ENCODE measurements at places on chromosomes 7 and 10.
A peak's percentile ranks its signal among the peaks of the same experiment; 100 is the strongest.

DNA sequence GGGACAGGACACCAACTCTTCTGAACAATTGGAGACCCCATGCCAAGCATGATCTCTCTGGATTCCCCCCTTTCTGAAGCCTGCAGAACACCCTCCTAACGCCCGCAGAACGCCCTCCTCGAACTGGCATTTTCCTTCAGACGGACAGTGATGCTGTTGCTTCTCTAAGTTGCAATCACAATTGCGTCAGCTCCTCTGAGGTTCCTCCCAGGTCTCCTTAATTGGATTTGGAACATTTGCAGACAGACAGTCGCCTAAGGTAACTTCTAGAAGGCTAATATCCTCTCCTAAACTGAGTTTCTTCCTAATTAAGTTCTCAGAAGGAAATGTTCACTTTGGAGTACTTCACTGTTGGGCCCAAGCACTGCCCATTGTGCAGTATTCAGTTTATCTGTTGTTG is 20.5 kb upstream of the SERPINE1 start:
- DNase-seq = no peak

GRCh38 chr7:46687203-46687602 is 766.1 kb upstream of the IGFBP3 start:
- DNase-seq = no peak

GRCh38 chr10:110360857-110361474 is 56.2 kb upstream of the SMNDC1 start:
- DNase-seq = no peak

- no peak for DNase-seq
Observed at GRCh38 chr10:100790761-100791208, 45.4 kb downstream of the PAX2 start.

GRCh38 chr7:35658606-35659201 is 36.2 kb downstream of the HERPUD2 start:
- no peak for DNase-seq

DNA sequence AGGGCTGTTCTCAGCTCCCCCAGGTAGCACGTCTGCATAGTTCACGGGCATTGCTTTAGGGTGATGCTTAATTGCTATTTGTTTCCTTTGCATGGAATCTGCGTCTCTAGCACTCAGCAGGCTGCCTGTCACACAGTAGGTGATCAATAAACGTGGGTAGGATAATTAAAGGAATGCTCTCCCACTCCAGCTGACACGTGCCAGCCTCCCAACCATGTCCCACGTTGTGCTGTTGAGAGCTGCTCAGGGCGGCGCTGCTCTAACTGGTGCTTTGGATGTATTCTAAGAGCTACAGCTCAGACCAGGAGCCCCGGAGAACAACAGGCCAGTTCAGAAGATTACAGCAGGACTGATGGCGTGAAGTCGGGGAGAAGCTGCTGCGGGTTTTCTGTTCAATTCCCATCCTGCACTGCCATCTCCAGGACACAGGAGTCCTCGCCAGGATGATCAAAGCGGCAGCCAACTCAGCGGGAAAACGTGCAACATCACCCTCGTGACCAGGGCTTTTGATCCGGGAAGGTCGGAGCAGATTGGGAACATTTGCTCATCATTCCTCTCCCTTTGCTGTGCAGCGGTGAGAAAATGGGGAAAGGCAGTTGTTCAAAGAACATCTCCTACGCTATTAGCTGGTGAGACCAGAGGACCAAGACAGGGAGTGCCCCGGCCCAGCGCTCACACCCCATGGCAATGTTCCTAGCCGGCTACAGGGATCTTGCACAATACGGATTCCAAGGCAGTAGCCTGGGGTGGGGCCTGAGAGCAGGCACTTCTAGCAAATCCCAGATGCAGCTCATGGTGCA is 50.5 kb upstream of the FOXK1 start:
- peak; percentile 85 for DNase-seq

DNA sequence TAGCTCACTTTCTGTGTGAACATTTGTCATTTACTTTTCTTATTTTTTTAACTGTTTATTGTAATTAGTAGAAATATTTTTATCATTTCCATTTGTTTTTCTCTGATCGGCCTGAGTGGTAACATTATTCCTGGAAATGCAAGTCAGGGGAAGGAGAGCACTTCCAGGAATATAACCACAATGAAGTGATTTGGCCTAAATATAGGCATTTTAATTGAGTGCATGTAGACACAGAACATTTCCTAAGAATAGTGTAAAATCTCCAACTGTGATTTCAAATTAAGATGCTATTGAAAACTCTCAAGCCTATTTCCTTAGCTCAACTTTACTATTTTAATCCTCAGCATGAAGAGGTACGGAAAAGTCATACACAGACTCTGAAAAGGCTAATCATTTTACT is 86.5 kb upstream of the SKAP2 start:
- no peak for DNase-seq

- DNase-seq = no peak
Observed at GRCh38 chr7:47095946-47096345, 486.0 kb downstream of the TNS3 start.

GRCh38 chr7:112082306-112082705 is 123.9 kb downstream of the DOCK4 start:
- no peak for DNase-seq

DNA sequence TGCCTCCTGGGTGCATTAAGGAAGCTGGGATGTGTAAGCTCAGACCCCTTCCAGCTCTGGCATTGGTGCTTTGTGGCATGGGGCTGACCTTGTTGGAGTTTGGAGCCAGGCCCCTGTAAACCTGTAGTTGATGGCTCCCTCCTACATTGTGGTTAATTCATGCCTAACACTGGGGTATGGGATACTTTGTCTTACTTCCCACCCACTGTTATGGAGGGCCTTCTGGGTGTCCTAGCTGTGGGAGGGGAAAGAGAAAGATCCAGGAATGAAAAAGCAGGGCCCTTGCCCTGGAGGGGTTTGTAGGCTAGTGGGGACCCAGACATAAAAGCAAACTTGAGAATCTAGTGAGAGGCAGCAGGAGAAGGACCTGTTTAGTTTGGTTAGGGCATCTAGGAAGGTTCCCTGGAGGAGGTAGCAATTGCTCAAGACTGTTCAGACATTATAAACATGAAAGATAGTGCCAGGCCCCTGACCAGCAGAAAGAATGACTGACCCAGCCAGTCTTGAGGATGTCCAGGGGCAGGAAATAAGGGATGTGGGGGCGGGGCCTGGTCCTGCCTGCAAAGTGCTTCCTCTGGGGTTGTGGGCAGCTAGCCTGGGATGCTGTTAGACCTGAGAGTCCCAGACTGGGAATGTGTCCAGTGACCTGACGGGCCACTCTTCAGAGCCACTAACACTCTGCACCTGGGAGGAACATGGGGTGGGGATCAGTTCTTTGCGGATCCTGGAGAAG is 6.6 kb downstream of the ADAMTS14 start:
- DNase-seq = no peak

DNA sequence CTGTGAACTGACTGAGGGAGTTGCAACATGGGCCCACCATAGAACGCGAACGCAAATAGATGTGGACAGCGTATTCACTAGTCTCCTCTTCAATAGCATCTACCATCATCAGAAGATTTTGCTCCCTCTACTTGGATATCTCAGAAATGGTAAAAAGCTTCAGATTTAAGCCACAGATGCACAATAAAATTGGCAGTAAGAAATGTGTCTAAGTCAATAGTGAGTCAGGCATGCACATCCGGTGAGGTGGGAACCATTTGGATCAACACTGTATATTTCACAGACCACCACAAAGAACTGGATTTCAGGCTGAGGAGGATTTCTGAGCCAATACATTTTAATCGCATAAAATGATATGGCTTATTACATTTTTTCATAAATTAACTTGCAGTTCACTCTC is 111.5 kb upstream of the ADAM12 start:
- no peak for DNase-seq

All from AG04450 (cell line).